Sciatic nerve (tissue), 2 donors: ENCODE measurements at places on chromosomes 2 and 18.

- no peak for DNase-seq
These were observed 402.9 kb downstream of the TNS1 start for GRCh38 chr2:217599906-217600305.

DNA sequence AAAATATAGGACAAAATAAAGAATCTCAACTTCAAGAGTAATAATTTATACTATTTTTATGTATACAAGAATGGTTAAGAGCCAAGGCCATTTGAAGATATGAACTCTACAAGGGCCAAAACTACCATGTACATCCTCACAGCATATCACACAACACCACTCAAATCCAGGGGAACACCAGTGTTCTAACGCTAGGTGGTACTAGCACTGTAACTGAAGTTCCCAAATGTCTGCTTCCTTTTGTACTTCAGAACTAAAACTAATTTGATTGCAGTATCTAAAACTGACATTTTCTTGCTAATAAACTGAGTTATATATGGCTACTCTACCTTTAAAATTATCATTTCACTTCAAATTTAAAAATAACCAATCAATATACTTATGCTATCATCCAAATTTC is 47.0 kb downstream of the REV1 start:
- DNase-seq = no peak

- no peak for DNase-seq
These were observed 380.2 kb upstream of the RAB12 start for GRCh38 chr18:8229040-8229439.

GRCh38 chr18:8803957-8804356 is 98.6 kb downstream of the MTCL1 start:
- no peak for DNase-seq

- DNase-seq = no peak
These were observed 785.2 kb upstream of the GYPC start for GRCh38 chr2:125870746-125871145.

GRCh38 chr18:33653231-33653630 is 75.2 kb downstream of the ASXL3 start:
- no peak for DNase-seq

GRCh38 chr2:177073611-177074010 is 139.0 kb upstream of the HNRNPA3 start:
- DNase-seq = no peak

- DNase-seq = no peak
These were observed 112.2 kb upstream of the NCKAP5 start for GRCh38 chr2:133680343-133681049.

DNA sequence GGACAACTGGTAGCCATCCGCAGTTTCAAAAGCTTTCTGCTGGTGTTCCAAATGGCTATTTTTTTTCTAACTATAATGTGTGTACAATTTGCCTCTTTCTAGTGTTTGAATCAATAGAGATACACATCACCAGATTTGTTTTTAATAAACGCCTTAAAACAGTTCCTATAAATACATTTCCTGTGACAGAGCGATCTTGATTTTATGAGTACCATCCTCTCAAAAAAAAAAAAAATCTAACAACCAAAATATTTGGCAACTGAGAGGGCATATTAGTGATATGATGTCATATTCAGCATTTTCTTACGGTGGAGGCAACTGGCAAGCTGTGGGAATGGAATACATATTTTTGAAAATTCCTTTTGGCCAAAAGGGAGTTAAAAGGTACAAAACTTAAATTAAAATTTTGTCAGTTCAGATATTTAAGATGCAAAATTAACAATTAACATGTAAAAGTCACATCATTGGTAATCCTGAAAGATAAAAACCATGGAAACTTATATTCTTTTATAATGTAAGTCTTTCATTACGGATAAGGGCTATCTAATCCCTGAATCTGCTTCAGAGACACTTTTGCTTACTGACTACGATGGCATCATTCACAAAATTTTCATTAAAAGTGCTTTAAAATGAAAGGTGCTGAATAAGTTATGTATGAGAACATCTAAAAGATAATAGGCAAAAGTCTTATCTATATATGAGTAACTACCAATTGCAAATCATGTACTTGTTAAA is 268.4 kb downstream of the TCF4 start:
- DNase-seq = no peak

DNA sequence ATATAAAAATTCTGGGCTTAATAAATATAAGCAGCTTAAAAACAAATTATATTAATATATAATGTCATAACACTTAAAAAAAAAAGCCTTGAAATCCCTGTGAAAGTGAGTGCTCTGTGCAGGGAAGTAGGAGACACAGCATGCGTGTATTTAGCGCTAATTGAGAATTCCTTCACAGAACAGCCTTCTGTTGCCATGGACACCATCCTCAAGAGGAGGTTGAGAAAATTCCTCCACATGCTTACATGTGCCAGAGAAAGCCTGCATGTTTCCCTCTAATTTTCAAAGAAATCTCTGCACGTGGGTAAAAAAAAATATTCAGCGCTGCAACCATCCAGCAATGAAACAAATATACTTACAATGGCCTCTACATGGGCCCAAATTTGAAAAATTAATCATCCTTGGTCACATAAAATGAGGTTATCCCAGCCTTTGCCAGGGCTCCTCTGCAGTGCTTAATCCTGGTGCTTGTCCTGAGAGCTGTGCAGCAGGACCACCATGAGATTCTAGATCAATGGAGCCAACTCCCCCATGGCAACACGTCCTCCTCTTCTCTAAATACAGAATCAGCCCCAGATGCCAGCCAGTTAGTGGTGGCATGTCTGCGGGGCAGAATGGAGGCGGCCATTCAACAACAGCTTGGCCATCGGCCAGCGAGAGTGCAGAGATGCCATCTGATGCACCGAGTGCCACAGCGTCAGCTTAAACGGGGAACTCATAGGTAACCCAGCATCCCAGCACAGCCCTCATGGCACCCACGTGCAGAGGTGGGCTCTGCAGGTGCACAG is 228.0 kb downstream of the MYT1L start:
- DNase-seq = no peak

- no peak for DNase-seq
These were observed 157.2 kb downstream of the FMNL2 start for GRCh38 chr2:152492131-152492530.

- DNase-seq = no peak
These were observed 1023.6 kb downstream of the TMEM182 start for GRCh38 chr2:103785432-103785831.

DNA sequence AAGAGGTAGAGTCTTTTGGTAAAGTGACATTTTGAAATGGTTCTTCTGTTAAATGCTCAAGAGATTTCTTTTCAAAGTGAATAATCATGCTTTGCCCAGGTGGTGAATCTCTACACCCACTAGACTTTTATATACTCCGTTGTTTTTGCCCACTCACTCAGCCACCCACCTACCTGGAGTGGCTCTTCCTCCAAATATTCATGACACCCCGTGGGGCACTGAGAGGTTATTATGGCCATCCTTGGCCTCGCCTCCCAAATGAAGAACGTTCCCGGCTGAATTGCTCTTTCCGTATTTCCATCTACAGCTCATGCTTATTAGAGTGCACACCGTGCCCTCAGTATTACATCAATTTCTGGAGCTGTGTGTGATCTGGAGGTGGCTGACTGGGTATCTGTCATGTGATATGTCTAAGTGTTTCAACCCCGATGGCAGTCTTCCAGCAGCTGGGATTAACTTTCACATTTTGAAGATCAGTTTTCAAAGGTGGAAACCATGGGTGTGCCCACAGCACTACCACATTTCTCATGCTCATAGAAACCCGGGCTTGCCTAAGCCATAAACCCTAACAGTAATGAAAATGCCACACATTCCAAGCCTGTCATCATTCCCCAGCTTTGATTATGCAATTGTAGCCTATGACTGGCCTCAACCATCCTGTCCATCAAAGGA is 406.6 kb upstream of the MMADHC start:
- no peak for DNase-seq

DNA sequence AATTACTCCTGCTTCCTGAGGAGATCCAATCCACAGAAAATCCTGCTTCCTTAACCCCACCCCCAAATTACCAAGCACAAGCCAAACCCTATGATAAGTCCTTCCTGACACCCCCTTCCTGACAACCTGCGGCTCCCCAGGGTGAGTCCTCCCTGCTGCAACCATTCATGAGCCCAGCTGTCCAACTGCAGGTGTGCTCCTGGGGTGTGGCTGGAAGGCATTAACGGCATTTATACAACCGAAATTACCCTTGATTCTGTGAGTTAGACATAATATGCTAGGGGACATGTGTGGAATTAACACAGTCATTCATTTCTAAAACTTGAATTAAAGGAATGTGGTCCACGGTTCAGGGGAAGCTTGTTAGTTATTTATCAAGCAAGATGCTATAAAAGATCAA is 119.0 kb upstream of the ALKAL2 start:
- DNase-seq = no peak

DNA sequence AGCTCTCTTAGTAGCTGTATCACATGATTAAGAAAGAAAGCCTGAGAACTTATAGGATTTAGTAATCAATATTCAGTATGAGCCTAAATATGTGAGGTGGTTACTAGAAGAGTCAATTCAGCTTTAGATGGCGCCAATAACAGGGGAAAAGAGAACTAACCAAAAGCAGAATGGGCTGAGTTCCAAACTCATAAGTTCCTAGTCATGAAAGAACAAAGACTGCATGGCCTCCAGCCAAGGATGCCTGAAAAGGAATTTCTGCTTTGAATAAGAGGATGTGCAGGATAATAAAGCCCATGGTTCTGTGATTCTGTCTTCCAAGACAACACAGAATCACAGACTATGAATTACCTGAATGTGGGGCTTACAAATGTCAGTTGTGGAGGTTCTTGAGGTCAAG is 196.5 kb downstream of the SATB2 start:
- DNase-seq = no peak
